ENCODE measurements at places on chromosomes 4 and X.

DNA sequence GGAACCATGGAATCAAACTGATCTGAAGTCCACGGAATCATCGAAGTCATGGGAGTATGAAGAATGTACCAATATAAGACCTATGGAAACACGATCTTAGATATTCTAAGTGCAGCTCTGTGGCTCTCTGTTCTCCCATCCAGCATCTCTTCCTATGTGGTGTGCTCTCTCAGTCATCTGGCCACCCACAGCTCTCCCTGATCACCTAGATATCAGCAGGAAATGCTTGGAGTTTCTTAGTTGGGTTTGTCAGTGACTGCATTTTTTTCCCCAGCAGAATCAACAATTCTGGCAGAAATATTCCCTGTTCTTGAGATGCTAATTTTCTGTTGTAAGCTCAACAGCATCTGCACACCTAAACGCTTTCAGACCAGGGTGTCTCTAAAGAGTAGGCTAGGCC lies 94.1 kb downstream of the GC start:
- DNase-seq, result no peak

DNA sequence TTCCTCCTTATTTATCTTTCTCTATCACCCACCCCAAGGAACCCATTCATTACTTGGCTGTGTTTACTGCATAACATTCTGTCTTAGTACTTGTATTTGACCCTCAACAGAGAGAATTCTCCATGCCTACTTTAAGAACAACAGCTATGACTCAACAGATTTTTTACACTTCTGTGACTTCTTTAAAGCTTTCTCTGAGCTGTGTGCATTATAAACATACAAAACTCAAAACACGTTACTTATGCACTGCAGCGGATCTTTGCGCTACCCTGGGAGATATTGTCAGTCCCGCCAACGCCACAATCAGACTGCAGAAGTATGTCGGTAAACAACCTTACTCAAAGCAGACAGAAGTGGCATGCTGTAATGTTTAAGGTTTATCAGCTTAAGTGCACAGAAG lies 35.1 kb downstream of the PRKX start:
- no peak for DNase-seq

DNA sequence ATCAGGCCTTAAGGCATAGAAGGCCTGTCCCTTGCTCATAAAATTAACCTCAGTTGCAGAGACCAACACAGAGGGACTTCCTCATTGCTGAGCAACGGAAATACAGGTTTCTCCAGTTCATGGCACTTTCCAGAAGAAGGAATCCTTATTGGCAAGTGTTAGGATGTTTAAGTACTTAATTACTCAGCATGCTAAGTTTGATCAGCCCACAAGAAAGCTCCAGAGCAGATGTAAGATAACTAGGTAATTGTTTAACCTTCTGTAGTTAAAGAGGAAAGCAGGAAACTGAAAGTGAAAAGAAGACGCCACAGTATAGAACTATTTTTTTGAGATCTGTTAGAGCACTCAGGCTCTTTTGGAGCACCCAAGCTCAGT lies 33.5 kb downstream of the SMS start:
- DNase-seq, result no peak

DNA sequence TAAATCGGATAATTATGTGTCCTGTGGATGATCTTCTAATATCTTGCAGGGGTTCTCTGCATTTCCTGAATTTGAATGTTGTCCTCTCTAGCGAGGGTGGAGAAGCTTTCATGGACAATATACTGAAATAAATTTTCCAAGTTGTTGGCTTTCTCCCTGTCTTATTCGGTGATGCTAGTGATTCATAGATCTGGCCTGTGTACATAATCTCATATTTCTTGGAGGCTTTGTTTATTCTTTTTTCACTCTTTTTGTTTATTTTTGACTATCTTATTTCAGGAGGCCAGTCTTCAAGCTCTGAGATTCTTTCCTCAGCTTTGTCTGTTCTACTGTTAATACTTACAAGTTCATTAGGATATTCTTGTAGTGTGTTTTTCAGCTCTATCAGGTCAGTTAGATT lies 20.7 kb upstream of the CLGN start:
- no peak for DNase-seq

DNA sequence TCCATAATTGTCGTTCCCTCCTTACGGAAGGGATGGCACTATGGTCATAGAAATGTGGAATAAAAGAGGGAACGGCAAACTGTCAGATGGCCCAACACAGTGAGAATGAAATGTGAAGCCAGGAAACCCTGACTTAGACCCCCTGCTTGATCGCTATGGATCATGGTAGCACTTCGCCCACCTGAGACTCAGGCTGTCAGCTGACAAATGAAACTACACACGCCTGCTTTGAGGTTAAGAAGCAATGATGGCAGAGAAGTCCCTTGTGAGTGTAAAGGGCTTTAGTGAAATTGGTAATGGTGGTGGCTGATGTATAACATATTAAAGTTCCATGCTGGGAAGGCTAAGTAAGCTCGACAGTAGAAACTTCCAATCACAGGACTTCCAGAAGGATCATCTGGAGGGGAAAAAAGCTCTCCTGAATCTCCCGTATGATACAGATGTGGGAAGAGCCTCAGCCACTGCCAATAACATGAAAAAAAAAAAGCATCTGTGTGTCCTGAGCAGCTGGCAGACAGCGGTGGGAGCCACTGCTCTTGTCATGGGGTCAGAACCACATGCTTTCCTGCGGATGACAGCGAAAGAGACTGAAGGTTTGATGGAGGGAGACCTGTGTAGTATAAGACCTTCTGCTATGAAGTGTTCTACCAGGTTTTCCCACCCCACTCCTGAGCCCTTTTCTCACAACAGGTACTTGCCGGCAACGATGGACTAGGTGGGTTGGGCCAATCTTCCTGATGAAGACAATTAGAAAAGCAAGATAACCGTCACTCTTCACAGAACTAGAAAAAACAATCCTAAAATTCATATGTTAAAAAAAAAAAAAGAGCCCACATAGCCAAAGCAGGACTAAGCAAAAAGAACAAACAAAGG lies 107.6 kb downstream of the AFAP1 start:
- DNase-seq, result no peak

GRCh38 chr4:1608821-1609500 lies 75.2 kb downstream of the FAM53A start:
- DNase-seq, result no peak

- DNase-seq, result no peak
Measured at GRCh38 chrX:122739770-122740169, 444.3 kb upstream of the GRIA3 start.

DNA sequence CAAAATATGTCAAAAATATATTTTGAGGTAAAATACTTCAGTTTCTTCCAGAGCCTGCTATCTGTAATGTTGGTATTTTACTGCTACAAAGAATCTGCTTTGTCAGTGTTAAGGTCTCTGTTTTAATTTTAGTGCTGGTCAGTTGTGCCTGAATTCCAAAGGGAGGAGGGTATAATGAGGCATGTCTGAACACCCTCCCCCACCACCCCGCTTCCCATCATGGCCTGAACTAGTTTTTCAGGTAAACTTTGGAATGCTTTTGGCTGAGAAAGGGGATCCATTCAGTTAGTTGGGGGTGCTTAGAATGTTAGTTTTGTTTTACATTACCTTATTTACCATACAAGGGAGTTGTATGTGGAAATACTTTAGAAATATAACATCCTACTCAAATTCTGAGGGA lies 158.5 kb downstream of the MID1IP1 start:
- DNase-seq, result no peak

DNA sequence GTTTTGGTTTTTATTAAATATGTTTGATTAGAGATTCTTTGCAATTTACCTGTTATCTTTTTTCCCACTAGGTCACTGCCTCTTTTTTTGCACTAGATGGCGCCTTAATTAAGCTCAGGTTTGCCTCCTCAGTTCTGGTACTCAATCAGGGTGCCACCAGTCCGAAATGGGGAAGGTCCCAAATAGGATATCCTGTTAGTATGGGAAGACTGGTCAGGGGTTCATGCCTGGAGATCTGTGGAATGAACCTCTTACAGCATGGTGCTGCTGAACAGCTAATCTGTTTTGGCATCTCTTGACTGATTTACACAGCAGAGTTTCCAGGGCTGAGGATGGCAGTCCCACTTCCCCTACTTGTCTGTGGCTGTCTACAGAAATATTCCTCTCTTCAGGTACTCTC lies 24.2 kb upstream of the VSIG1 start:
- no peak for DNase-seq

DNA sequence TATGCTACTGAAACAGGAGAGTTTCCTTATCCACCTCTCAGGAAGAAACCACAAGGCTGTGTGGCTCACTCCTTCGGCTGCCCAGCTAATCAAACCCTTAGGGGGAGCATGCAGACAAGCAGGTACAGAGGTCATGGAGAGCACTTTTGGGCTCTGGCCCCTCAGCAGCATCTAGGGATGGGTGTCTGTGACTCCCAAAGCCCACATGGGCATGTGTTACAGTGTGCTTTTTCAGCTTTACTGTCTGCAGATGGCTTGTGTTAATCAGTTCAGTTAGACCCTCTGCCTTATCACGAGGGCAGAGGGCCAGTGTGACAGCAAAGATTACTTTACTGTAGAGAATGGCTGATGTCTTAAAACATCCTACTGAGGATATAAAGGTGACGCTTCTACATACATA lies 447.4 kb downstream of the PCDH10 start:
- no peak for DNase-seq

GRCh38 chr4:174398728-174399127 lies 115.0 kb downstream of the CEP44 start:
- DNase-seq, result peak; percentile 82

GRCh38 chr4:146123231-146123630 lies 52.3 kb upstream of the LSM6 start:
- DNase-seq, result no peak

DNA sequence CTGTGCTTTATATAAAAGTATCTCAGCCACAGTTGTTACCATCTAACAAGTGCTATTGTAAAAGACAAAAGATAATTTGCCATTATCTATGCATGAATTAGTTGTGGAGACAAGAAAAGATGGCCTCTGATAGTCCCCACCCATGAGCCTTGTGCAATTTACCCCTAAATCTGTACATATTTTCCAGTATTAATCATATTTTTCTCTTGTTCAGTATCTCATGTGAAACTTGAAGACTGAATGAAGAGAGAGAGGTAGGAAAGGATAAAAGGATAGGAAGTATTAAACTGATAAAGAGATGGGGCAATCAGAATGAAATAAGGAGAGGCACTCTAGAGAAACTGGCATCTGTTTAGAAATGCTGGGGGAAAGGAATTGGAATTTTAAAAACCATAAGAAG lies 3.7 kb downstream of the MYOZ2 start:
- no peak for DNase-seq

- DNase-seq, result no peak
Measured at GRCh38 chrX:45715748-45716147, 515.1 kb upstream of the DIPK2B start.

DNA sequence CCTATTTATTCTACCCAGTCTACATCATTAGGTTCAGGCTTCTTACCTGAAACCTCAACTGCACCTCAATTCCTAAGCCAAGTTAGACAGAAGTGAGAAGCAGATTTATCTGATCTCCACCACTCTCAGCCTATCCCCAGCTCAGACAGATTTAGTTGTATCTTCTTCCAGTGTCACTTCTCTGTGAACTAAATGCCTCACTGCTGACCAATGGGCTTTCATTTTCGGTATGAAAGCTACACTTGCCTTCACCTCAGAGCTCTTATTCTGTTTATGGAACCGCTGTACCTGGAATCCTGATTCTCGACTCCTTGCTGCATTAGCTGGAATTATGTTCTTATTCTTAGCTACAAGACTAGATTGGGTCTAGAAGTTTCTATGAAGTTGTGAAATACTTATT lies 833.2 kb downstream of the CCSER1 start:
- no peak for DNase-seq

DNA sequence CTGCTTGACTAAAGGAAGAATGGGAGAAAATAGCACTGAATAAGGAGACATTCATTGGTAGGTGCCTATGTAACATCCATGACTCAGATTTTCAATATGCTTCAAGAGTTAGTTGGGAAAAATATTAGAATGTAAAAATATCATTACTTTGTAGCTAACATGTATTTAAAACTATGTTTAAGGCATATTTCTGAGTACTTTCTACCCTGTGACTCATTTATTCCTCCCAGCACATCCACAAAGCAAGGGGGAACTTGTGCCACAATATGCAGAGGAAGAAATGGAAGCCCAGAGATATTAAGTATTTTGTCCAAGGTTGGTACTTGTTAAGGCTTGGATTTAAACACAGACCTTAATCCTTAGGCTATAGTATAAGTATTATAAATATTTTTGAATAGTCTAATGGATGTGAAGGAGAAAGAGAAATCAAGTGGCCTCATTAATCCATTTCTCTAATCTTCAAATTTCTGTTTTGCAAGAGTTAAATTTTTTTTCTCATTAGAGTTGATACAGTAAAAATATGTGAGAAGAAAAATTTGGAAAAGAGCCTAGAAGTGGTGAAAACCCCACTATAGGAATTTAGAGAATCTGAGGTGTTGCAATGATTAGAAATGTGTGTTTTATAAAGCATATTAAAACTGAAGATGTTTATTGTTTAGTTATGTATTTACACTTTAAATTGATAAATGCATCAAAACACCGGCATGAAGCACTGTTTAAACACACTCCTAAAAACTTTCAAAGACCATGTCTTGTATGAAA lies 149.3 kb upstream of the GYPA start:
- no peak for DNase-seq

- peak; percentile 57 for DNase-seq
Measured at GRCh38 chrX:42704454-42704853, 73.5 kb downstream of the PPP1R2C start.

DNA sequence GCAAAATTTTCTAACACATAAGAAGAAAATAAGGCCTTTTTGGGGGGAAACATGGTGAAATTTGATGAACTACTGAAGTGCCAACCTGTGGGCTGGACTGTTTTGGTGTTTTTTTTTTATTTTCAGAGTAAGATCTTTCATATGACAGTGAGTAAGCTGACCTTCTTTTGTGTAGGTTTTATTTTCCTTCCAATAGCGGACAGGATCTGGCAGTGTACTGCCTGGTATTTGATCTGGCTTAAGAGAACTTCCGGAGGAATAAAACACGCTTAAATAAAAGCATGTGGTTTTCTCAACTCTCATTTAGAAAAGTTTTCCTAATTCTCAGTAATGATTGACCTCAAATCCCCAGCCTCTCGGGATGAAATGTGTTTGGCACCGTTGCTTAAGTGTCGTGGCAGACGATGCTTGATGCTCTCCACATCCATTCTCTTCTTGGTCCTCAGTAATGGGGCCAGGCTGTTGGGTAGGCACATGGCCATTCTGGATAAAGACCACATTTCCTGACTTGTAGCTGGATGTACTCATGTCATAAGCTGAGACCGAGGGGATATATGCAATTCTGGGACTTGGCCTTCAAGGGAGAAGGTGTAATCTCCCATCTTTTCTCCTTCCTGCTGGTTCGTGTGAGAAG lies 65.6 kb upstream of the PDLIM3 start:
- no peak for DNase-seq
